Left renal cortex interstitium (tissue), 4 donors: ENCODE measurements at places on chromosomes 6 and 20.

DNA sequence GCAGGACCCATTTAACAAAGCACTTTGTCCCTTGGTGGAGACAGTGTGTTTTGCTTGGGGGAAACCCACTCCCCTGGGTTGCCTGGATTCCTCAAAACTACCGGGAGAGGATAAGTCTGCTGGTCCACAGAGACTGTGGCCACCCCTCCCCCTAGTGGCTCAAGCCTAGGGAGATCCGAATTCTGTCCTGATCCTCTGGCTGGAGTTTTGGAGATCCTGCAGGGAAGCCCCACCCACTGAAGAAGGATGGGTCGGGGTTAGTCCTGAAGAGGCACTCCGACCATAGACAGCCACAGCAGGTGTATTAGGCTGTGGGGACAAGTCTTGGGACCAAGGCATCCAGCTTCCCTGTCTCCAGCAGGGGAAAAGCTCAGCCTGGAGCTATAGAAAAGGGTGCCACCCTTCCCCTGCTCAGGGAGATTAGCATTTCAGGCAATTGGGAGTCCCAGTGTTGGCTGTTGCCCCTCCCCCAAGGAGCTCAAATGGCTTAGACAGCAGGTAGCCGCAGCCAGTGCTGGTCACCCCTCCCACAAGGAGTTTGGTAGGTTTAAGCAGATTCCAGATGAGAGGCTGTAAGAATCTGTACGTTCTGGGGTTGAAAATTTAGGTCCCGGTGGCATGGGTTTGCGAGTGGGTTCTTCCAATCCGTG, 750.0 kb downstream of the TBC1D32 start:
- DNase-seq: no peak

GRCh38 chr6:111606620-111607115, 990 bp upstream of the TRAF3IP2 start:
- DNase-seq: no peak

DNA sequence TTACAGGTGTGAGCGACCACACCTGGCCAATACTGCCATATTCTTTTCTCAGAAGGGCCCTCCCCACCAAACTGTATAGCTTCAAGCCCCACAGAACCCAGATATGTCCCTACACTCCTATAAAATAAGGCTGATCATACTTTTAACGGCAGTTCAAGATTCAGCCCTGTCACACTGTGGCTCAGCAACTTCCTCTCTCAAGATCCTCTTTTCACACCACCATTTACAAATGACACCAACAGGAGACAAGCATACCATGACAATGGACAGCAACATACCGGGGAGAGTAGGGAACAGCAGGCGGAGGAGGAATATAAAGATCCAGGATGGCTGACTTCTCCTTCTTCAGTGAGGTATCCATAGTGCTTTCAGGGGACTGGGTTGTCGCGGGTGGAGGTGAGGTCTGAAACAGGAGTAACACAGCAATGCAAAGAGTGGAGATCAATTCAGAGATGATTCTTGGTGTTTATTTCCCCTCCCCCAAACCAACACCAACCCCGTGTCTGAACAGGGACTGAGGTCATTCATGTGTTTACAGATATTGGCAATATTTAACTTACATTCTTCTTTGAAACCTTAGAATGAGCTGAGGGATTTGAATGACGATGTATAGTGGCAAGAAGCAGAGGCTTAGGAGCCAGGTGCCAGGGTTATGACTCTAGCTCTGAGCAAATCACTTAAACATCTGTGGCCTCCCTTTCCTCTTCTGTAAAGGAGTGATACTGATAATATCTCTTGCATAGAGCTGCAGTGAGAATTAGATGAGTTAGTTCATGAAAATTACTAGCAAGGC, 57.6 kb upstream of the IPCEF1 start:
- no peak for DNase-seq

DNA sequence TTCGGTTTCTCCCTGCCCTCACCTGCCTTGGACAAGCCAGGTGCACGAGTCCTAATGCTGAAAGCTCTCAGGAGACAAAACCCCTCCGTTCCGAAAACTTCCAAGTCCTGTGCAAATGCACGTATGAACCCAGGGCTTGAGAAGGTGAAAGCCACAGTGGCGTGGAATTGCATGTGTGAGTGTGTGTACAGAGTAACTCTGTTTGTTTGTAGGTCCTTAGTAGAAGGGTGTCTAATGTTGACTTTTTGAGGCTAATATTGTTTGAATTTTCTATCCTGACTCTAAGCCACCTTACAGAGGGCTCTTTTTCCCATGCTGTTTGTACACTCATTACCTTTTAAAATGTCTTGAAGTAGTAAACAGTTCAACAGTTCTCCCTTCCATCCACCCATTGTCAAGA, 129.1 kb downstream of the FOXA2 start:
- no peak for DNase-seq

- DNase-seq: no peak
Observed at GRCh38 chr20:10468340-10468845, 33.3 kb downstream of the SLX4IP start.
